ENCODE measurements at places on chromosomes 5 and 9.

DNA sequence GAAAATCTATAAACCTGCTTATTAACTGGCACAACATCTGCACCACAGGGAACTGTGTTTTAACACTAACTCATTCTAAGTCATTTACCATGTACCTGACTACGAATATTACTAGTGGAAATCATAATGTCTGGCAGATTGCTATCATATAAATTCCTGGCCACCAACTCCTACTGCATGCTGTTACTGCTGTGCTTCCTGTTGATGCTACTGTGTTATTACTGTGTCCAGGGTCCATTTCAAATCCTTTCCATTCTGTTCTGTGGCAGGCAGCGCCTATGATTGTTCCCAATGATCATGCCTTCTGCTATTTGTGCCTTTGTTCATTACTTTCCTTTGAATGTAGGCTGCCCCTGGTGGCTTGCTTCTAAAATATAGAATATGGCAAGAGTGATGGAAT, 4.7 kb upstream of the ZNF131 start:
- DNase-seq, result no peak

DNA sequence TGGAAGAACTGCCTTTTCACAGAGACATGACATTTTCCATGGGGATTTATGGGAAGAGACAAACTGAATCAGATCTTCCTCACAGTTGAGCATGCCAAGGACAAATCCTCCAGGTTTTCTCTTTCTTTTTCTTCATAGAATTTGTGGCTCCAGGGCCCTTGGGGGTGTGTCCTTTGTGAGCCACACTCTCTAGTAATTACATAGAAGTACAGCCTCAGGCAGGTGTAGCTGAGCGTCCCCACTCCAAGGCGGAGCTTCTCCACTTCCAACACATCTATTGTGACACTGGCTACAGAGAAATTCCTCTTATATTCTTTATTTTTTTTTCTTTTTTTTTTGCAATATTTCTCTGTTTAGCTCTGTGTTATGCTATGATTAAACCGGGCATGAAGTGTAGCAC, 420.5 kb upstream of the CD180 start:
- no peak for DNase-seq

- DNase-seq, result no peak
Measured at GRCh38 chr9:14439555-14439954, 125.6 kb upstream of the NFIB start.

DNA sequence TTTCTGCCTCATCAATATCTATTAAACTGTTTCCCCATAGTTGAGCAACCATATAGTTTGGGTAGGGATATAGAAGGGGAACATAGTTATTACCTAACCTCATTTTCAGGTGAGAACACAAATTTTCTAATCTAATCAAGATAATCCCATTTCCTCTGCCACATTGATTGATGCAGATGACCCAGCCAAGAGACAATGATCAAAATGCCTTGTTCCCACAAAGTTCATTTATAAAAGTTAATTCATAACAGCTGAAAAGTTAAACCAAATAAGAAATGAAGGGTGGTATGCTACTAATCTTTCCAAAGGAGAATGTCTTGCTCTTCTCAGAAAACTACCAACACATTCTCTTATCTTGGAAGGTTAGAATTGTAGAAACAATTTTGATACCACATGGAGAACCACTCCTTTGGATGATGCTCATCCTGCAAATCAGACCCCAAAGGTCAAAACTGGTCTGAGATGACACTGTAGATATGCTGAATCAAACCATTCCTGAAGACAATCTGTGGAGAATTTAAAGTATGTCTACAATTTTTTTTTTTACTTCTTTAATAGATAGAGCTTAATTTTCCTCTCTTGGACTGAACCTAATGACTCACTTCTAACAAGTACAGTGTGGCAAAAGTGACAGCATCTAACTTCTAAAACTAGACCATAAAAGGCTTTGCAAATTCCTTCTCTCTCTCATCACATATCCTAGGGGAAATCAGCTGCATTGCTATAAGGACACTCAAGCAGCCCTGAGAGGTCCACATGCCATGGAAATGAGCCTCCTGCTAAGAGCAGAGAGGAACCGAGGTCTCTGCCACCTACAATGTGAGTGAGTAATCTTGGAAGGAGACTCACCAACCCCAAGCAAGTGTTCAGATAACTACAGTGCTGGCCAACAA, 586.7 kb upstream of the TUSC1 start:
- DNase-seq, result no peak

DNA sequence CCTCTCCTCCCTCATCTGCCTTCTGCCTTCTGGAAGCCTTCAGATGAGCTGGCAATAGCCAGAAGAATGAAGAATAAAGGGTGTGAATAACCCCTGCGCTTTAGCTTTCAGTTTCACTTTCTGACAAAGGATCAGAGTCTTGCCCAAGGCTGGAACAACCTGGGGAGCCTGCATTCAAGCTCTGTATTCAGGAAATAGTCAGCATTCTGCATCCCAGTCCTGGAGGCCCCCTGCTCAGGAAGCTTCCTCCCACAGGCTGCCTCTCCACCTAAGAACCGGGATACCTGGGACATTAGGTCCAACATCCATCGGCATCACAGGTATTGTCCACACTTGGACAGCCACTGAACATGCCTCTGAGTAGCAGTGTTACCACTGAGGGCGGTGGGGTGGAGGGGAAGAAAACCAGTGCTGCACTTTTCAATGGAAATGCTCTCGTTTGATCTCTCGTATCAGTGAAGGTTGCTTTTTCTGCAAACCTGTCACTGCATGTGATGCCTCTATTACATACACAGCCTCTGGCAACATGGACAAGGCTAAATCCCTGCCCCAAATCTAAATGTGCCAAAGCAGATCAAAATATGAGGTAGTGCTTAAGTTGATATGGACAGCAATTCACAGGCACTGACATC, 39.8 kb upstream of the ACO1 start:
- no peak for DNase-seq

GRCh38 chr5:178114325-178115135, 1.2 kb downstream of the N4BP3 start:
- peak; percentile 71 for DNase-seq

DNA sequence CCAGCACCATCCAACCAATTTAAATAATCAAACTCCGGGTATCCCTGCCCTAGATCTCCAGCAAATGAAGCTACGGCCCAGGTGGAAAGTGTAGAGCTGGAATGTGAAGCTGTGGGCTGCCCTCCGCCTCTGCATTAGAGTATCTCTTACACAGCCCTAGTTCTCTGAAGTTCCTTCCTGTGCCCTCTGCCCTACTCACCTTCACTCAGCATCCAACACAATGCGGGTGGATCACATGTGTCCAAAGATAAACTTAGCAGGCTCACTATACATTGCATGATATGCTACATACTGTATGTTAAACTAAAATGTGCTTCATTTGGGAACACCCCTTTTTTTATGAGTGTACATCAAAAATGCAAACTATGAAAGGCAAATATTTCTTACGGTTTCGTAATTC, 70.0 kb upstream of the RAD23B start:
- DNase-seq, result no peak

DNA sequence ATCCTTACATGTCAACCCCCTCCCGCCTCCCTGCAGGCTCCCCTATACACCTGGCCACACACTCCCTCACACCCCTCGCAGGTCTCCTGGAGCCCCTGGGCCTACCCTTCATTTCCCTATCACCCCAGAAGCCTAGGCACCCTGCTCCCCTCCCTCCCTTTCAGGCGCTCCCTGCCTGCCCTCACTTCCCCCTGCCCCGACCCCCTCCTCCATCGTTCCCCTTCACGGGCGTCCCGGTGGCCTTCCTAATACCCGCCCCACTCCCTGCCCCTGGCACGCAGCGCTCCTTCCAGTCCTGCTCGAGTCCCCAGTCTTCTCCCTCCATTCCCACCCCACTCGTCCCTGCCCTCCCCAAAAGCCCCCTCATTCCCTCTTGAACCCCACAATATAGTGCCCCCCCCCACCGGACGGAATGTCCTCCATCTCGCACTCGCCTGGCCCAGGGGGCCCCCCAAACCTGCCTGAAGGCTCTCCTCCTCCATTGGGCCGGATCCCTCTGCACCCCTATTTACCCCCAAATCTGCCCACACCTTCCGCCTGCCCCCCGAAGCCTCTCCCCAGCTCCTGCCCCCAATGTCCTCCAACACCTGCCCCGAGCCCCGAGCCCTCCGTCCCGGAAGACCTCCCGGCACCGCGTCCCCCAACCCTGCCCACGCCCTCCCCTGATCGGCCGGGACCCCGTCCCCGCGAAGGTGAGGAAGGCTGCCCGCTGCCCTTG, 746 bp downstream of the STRBP start:
- DNase-seq, result no peak

DNA sequence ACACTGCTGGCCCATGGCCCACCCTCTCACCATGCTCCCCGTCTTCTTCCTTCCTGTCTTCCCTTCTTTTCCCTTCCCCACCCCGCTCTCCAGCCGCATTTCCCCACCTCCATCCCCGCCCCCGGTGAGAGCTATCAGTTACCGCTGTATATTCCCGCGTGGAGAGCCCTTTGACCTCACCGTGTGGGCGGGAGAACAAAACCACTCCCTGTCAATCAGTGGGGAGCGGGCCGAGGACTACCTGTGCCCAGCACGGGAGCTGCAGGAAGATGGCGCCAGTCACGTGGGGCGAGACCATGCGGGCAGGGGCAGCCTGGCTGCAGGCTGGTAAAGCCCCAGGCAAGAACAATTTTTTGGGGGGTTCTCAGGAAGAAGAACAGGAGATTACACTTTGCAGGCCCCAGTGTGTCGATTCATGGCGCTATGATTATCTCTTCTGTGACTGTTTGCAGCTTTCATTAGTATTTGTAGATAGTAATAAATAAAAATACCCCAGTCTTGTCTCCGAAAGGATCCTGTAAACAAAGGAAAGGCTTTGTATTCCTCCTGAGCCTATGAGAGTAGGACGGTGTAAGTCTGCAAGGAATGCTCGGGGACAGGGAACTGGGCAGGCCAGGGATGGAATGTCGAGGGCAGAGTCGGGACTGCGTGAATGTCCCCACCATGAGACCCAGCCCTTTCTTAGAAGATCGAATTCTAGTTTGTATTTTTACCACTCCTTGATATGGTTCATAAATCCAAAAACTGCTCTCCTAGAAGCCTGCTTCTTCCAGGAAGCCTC, 14.8 kb upstream of the DMRT1 start:
- DNase-seq, result no peak

DNA sequence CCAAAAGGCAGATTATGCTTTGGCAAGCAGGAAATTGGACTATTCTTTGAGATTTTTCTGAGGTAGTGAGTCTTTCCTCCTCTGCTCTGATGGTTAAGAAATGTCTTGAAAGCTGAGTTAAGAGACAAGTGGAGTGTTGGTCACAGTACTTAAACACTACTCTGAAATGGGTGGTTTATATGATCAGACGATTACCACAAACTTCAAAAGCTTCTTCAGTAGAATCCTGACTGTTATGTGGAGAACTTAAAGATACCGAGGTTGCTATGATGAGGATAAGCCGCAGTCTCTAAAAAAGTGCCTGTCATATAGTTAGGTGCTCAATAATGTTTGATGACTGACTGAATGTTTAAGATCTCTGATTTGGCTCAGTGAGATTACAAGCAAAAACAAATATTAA, 24.3 kb downstream of the GCNT4 start:
- no peak for DNase-seq

DNA sequence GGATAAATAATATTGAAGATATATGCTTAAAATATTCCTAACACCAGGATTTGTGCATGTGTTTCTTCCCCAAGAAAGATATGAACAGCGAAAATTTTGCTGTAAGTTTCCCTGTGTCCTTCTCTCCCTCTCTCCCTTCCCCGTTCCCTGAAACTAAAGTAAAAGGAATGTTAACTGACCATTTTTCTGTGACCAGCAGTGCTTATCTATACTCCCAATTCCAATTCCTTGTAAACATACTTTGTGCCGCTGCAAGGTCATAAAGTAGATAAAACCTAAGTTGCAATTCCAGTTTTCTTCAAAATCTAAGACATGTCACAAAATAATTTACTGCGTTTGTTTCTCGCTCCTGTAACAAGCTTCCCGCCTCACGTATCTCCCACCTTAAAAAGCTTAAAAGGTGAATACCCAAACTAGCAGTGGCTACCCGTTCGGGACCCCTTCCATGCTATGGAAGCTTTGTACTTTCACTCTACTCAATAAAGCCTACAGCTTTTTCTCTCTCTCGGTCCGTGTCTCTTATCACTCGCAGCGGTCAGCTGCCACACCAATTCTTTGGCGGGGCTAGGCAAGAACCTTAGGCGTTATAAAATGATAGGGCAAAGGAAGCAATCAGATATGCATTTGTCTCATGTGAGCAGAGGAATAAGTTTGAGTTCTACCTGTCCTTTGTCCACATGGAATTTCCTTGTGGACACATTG, 1798.0 kb downstream of the EFNA5 start:
- DNase-seq, result no peak

DNA sequence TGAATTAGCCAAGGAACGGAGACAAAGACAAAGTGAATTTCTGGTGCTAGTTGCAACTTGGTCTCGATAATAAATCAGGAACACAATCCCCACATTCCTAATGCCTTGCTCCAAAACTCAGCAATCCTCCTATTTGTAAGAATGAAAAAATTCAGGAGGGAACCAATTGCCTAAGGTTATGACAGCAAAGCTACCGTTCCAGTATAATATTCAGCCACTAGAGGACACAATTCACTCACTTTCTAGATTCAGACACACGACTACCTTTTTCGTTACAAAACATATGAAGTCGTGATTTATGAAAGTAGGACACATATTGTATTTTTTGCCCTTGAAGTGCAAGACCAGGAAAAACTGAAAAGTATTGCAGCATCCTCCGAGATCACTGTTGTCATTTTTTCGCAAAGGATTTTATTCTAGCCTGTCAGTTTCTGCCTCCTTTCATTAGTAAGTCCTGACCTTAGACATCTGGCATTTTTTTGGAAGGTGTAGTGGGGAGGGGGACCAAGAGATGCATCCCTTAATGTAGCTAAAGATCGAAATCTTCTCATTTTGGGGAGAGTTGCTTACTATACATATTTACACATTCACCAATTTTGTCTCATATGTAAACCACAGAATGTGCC, 133.1 kb downstream of the DOCK8 start:
- DNase-seq, result no peak

DNA sequence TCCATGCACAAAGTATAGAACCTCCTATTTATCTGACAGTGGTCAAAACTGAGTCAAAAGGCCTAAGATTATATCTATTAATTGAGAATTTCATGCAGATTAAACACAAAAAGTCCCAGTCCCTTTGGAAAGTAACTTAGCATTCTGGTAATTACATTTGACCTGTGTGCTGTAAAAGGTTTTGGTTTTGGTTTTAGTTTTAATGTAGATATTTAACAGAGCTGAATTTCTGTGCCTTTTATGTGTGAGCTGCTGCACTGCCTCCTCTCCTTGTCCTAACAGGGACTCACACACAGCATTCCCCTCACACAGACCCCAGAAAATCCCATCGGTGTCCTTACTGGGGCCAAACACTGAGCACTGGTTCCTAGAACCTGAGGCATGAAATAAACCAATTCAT, 31.0 kb upstream of the FSD1L start:
- no peak for DNase-seq

GRCh38 chr5:65305913-65306312, 175.8 kb downstream of the ADAMTS6 start:
- no peak for DNase-seq
